ENCODE measurements at places on chromosomes 16 and 17.

DNA sequence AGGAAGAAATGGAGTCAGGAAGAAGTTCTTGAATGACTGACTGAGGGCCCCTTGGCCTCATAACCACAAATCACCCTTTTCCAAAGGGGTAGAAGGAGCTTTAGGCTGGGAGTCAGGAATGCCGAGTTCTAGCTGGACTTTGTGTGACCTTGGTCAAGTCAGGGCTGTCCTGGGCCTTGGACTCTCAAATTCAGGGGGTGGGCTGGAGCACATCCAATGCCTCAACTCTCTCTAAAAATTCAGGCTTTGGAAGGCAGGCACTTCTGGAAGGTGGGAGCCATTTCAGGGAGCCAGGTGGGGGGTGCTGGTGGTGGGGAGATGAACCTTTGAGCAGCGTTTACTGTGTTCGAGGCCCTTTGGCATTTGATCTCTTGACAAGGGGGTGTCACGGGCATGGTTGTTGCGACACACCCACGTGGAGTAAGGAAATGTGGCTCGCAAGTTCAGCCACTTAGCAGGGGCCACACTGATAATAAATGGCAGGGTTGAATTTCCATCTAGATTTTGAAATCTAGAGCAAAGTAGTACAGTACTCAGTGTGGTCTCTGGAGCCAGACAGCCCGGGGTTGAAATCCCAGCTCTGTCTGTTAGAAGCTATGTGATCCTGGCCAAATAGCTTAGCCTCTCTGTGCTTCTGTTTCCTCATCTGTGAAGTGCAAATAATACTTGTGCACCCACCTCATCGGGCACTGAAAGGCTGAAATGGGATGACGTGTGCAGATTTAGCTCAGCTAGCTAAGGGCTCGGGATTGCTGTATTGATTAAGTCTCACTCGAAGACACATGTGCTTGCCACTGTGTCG lies 47.1 kb upstream of the CIBAR2 start:
- no peak for DNase-seq

DNA sequence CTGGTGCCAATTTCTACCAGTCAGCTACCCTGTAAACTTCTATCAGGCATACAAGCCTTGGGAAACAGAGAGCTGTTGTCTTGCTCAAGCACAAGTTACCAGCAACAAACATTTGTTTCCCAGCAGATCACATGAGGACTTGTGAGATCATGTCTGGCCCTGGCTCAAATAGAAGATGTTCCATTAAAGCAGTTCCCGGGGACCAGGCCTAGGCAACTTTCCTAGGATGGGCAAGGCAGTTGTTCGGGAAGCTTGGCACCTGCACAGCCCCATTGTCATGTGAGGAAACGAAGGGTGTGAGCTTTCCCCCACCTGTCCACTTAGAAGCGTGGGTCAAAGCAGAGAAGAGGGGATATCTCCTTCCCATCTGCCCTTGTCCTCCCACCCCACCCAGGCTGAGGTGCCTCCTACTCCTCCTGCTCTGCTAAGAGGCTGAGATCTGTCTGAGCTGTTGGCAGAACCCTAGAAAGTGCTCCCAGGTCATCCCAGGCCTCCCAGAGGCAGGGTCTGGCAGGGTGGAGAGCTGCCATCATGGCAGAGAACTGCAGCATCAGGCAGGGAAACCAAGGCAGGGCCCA lies 11.2 kb upstream of the SLC47A2 start:
- peak; percentile 80 for DNase-seq

GRCh38 chr17:261635-262034 lies 80.2 kb upstream of the DOC2B start:
- no peak for DNase-seq

GRCh38 chr17:40378966-40379365 lies 14.4 kb upstream of the GJD3 start:
- no peak for DNase-seq

- no peak for DNase-seq
Observed at GRCh38 chr17:57312242-57312641, 55.9 kb downstream of the MSI2 start.

DNA sequence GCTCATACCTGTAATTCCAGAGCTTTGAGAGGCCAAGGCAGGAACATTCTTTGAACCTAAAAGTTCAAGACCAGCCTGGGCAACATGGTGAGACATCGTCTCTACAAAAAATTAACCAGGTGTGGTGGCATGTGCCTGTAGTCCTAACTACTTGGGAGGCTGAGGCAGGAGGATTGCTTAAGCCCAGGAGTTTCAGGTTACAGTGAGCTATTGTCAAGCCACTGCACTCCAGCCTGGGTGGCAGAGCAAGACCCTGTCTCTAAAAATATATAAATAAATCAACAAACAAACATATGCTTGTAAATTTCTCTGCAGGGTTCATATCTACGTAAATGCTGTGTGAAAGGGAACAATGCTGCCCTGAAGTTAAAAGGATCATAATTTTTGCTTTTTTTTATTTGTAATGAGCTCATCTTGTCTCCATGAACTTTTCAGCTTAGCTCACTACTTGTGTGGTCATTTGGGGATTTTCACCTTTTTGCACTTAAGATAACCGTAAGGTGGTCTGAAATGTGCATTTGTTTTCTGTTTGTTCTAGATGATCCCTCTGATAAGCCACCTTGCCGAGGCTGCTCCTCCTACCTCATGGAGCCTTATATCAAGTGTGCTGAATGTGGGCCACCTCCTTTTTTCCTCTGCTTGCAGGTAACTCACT lies 16.4 kb downstream of the TADA2A start:
- no peak for DNase-seq

GRCh38 chr16:17572145-17572544 lies 101.4 kb upstream of the XYLT1 start:
- no peak for DNase-seq

DNA sequence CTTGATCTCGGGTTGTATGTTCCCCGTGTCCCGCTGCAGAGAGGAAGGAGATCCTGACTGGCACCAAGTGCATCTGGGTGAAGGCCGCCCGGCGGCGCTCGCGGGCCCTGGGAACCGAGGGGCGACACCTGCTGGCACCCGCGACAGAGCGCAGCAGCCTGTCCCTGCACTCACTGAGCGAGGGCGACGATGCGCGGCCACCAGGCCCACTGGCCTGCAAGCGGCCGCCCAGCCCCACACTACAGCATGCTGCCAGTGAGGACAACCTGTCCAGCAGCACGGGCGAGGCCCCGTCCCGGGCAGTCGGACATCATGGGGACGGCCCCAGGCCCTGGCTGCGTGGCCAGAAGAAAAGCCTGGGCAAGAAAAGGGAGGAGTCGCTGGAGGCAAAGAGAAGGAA lies 7.5 kb downstream of the BTBD17 start:
- no peak for DNase-seq

GRCh38 chr16:79301051-79301450 lies 299.5 kb downstream of the MAF start:
- DNase-seq = no peak

- no peak for DNase-seq
Observed at GRCh38 chr16:84254062-84254461, 14.2 kb upstream of the KCNG4 start.

- no peak for DNase-seq
Observed at GRCh38 chr17:34369571-34369970, 6.5 kb upstream of the CCL1 start.

- DNase-seq = no peak
Observed at GRCh38 chr16:50932348-50932935, 190.6 kb downstream of the CYLD start.

GRCh38 chr17:42744283-42744805 lies 496 bp downstream of the EZH1 start:
- no peak for DNase-seq

All from right hindlimb (tissue), 1 donor.